Activated CD4-positive, CD25-positive, alpha-beta regulatory T cell (primary cell): ENCODE measurements at places on chromosomes 12 and 14.

- no peak for DNase-seq
These were observed 44.6 kb downstream of the SFSWAP start for GRCh38 chr12:131755305-131756113.

DNA sequence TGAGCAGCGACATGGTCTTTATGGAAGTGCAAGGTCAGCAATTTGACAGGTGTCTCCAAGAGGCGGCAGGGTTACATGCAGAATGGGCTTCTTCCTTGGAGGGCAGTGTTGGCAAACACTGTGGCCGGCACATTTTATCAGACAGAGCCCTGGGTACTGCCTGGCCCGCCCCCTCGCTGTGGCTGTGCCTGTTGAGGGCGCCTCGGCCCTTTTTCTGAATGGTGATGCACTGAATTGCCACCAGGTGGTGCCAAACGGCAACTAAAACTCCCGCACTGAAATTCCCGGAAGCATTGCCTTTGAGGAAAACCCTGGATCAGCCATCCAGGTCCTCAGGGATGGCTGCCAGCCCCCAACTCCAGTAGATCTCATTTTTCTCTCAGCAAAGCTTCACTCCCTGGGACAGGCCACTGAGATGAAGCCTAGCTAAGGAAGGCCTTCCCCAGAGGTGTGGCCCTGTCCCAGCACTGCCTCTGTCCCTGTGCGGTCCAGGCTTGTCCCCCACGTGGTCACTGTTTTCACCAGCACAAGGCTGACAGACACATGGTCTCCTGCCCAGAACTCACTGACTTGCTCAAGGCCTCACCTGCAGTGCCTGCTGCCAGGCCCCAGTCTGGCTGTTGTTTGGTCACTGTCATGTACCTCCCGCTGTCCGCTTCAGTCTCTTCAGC lies 73.6 kb downstream of the TESC start:
- no peak for DNase-seq

DNA sequence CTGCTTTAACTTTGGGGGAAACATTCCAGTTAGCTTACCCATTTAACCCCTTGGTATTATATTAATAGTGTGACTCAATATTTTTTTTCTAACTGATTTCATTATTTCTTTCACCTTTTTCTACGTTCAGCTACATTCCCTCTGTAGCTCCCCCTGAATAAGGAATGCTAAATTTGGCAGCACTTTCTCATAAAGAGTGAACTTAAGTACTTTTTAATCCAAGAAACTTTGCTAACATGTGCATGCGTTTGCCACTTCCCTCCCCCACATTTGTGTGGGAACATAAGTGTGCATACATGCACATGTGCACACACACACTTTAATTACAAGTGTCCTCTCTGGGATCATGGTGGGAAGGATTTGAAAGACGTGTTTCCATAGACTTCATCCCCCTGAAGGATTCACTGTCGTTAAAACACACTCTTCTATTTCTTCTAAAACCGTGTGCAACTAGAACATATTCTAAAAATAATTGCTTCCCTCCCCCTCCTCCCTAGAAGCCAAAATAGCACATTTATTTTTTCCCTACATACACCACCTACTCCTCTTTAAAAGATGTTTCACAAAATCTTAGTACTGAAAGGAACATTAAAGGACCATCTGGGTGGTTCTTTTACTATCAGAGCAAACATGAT lies 142.6 kb downstream of the PPM1H start:
- DNase-seq: no peak

GRCh38 chr14:104924421-104925213 lies at the start of gene PLD4:
Gene PLD4 (plus strand): TSS chr14:104924879. CDS start chr14:104927141, 2,262 bp downstream.
- DNase-seq: no peak

DNA sequence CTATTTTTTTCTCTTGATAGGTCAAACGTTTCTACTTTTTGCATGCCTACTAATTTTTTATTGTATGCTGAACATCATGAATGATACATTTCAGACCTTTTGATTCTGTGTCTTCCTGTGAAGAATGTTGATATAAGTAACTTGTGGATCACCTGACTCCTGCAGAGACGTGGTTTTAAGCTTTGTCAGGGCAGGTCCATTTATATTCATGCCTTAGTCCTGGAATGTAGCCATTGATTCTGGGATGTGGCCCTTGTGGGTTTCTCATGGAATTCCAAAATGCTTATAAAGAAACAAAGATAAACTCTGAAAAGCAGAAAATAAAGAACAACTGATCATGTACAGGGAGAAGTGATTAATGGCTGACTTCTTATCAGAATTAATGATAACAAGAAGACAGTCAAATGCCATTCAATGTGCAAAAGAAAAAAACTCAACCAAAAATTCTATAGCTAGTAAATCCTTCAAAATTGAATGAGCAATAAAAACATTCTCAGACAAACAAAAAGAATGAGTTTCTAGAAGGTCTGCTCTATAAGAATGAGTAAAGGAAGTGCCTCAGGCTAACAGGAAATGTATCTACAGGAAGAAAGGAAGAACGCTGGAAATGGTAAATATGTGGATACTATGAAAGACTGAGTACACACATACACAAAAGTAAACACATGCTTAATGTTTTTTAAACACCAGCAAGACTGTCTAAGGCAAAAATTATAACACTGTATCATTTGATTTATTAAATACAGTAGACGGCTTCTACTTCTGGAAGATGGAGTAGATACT lies 284.8 kb upstream of the DIO3 start:
- DNase-seq: no peak

GRCh38 chr12:117468016-117468415 lies 106.6 kb upstream of the NOS1 start:
- DNase-seq: no peak

DNA sequence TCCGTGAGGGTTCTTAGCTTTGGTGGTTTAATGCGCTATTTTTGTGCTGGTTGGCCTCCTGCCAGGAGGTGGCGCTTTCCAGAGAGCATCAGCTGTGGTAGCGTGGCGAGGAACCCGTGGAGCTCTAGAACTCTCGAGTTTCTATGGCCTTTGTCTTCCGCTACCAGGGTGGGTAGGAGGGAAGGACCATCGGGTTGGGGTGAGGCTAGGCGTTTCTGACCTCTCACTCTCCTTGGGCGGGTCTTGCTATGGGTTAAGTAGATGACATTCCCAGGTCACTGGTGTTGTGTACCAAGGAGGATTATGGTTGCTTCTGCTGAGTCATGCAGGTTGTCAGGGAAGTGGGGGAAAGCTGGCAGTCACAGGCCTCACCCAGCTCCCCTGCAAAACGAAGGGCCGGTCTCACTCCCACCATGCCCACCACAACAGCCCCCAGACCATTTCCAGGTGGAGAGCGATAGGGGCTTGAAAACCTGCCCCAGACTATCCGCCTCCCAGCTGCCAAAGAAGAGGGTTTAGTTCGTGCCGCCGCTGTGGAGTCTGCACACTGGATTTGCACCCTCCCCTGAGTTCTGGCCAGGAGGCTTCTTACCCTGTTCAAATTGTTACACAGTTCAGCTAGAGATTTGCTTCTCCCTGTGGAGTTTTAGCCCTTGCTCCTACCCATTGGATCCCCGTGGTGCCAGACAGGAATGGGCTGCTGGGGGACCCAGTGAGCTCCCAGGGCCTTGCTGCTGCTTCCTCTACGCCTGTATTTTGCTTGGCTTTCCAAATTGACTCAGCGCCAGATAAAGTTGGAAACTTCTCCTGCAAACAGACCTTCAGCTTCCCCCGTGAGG lies 21.9 kb downstream of the RNFT2 start:
- DNase-seq: no peak

GRCh38 chr12:3684449-3685051 lies 68.4 kb downstream of the CRACR2A start:
- DNase-seq: no peak

- no peak for DNase-seq
These were observed 9.0 kb upstream of the BDKRB1 start for GRCh38 chr14:96247031-96247430.

- DNase-seq: no peak
These were observed 195.3 kb downstream of the ERC1 start for GRCh38 chr12:1186298-1186697.

DNA sequence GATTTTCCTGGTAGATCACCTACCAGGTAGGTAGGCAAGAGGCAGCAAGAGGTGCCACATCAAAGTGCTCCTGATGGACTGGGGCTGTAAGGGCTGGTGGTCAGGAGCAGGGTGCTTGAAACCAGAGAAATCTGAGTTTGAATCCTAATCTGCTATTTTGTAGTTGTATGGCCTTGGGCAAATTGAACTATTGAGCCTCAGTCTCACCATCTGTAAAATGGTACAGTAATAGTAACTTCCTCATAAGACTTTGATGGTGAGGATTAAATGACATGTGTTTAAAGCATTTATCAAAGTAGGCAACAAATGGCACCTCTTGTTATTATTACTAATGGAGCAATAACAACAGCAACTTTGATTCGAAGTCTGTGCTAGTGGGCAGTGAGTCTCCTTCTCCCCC lies 32.0 kb downstream of the JDP2 start:
- DNase-seq: no peak

GRCh38 chr12:116068853-116069252 lies 208.6 kb downstream of the MED13L start:
- no peak for DNase-seq

- DNase-seq: no peak
These were observed 66.5 kb downstream of the ATP23 start for GRCh38 chr12:58007875-58008274.

DNA sequence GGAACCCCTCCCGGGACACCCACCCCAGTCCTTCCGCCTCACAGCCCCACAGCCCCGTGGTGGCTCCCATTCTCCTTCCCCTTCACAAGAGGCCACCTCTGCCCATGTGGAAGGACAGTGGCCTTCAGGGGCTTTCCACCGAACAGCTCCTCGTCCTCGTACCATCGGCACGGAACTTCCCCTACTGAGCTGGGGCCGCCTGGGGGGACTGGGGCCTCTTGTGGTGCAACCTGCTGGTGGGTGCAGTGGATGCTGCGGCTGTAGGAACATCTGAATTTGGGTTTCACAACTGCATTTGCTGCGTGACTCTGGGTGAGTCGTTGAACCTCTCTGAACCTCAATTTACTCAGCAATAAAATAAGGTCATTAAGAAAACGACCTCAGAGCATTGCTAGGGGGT lies 50.9 kb downstream of the RFLNA start:
- DNase-seq: no peak

DNA sequence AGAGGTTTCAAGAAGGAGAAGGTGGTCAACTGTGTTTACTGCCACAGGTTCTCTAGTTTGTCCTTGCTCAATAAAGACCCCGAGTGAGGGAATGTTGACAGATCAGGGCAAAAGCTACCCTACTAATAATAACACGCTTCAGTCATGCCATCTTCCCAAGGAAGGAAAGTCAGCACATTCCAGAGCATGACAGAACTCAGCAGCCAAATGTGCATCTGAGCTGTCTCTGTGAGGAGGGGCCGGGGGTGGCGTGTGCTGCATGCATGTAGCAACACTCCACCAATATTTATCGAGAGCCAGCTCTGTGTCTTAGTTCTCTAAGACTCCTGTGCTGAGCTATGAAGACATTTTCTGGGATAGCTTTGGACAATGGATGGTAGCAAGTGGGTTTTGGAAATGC lies 260.4 kb downstream of the DPF3 start:
- DNase-seq: no peak

DNA sequence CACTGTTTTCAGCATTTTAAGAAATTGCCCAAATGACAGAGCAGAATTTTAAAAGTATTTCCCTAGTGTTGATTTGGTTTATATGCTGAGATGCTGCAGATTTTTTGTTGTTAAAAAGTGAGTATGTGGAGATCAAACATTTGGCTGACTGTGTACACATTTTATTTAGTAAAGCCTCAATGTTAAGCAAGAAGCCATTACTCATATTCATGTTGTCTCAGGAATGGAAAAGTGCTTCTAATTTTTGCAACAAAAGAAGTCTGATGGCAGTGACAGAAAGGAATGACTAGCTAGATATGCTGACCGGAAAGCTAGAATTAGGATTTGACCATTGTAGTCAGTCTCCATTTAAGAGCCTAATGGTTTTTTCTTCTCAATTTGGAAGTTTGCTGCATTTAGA lies 22.5 kb downstream of the SLC38A6 start:
- DNase-seq: no peak
